ENCODE measurements at places on chromosomes 6 and 20.

GRCh38 chr6:40674170-40674569 lies 87.0 kb upstream of the LRFN2 start:
- peak; percentile 47 for DNase-seq

DNA sequence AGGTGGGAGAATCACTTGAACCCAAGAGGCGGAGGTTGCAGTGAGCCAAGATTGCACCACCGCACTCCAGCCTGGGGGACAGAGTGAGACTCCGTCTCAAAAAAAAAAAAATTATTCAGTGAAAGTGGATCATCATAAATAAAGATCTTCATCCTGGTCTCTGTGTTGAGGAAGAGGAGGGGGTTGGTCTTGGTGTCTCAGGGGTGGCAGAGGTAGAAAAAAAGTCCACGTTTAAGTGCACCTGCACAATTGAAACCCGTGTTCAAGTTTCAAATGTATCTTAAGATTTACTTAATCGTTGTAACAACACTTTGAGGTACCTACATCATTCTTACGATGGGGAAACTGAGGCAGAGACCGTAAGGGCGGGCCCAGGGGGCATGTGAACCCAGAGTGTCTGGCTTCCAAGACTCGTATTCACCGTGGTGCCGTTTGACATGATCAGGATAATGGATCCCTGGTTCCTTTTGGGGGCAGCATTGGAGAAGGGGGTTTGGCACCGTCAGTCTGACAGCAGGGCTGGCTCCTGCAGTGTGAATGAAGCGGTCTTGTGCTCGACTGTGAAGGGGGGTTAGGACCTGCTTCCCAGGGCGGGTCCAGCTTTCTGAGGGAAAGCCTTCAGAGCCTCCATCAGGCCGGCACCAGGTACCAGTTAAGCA lies 32.9 kb upstream of the ID1 start:
- no peak for DNase-seq

DNA sequence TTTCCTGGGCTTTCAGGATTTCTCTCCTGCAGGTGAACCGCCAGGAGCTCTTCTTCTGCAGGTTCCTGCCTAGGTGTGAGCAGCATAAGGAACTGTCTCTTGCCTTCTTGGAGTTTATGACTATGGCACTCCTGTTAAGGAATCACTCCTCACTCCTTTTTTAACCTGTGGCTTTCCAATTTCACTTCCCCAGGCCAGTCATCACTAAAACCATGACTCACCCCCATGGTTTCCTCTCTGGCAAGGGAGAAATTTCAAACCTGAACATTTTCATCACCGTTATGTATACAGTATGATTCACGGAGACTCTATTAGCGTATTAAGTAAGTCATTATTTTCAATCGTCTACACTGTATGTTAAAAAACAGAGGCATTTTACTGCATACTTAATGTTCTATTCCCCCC lies 78.2 kb upstream of the ARID1B start:
- no peak for DNase-seq

GRCh38 chr6:111427341-111428116 lies 55.5 kb downstream of the REV3L start:
- DNase-seq, result no peak

DNA sequence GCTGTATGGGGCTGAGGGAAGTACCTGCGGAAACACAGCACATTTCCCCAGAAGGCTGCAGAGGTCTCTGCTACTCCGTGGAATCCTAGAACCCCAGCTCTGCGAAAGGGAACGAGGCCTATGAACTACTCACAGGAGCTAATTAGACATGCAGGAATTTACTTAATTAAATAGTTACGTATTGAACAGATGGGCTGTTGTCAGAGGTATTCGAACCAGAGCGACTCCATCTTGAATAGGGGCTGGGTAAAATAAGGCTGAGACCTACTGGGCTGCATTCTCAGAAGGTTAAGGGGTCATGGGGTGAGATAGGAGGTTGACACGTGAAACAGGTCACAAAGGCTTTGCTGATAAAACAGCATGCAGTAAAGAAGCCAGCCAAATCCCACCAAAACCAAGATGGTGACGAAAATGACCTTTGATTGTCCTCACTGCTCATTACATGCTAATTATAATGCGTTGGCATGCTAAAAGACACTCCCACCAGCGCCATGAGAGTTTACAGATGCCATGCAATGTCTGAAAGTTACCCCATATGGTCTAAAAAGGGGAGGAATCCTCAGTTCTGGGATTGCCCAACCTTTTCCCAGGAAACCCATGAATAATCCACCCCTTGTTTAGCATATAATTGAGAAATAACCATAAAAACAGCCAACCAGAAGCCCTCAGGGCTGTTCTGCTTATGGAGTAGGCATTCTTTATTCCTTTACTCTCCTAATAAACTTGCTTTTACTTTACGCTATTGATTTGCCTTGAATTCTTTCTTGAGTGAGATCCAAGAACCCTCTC lies 14.7 kb upstream of the SSTR4 start:
- no peak for DNase-seq

DNA sequence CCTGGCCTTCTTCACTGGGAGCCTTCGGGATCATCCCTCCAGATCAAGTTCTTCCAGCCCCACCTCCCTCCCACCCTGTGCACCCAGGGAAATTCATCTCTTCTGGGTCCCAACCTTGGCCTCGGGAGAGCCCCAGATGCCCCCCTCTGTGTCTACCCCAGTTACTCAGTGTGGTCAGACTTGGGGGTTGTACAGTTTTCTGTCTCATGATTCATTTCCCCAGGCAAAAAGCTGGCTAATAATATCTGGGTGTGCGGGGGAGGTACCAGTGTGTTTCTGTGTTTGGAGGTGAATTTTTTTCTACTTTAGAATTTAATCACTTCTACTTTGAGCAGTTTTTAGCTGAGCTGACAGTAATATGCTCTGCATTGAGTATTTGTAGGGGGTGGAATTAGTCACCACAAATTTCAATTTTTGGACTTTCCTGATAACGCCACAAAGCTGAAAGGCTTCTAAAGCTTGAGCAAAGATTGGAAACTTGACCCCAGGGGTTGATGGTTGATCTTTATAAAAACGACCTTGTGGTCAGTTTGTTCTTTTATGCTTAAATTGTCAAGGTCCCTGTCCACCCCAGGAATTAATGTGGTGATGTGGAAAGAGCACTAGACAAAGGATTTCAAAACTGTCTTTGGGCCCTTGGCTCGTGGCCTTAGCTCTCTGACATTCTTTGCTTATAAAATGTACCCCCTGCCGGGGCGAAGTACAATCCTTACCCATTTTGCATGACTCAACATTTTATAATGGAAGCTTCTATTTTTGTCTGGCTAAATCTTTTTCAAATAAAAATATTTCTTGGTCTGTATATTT lies 284.7 kb upstream of the TAB2 start:
- DNase-seq, result no peak

DNA sequence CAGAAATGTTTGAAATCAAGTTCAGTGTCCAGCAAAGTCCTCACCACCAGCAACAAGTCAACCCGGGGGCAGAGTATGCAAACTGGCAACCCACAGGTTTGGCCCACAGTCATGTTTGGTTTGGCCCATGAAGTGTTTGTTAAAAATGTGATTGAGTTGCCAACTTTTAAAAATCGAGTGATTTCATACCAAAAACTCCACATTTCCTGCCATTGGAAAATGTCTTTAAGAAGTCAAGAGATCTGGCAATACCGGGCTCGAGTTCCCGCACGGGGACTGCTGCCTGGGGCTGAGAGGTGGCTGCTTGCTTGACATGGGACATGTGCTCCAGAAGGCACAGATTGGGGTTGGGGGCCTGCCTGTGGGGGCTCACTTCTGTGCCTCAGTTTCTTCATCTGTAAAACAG lies 36.1 kb downstream of the PREX1 start:
- no peak for DNase-seq

DNA sequence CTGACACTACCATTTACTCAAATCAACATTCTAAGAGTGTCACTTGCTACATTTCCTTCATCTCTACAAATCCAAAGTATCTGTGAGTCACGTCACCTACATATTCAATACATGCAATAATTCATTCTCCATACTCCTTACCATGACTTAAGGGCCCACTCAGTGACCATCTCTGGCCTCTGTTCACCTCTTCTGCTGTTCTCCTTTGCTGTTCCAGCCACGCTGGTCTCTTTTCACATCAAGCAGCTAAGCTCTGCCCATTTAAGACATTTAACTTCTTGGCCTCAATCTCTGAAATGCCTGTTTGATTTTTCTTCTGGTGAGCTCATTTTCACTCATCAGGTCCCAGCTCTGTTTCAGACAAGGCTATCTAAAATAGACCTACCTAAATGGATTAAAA lies 46.5 kb downstream of the HFE start:
- DNase-seq, result no peak

Data from SHP77 treated with DMSO at 0.1 percent for 48 hours (cell line).